ENCODE measurements at places on chromosomes 5 and 9. TPM values are rescaled to one million over a fixed set of nuclear protein-coding genes. Genes with fewer than 3 reads are reported as not detected.
A peak's percentile ranks its signal among the peaks of the same experiment; 100 is the strongest.

- no peak for DNase-seq
These were observed 10.6 kb downstream of the PTGR1 start for GRCh38 chr9:111588846-111589245.

- no peak for DNase-seq
These were observed 984.4 kb upstream of the WWC1 start for GRCh38 chr5:167307042-167307441.

RLN2 gene
- total RNA-seq: 4.5 TPM

GRCh38 chr5:67246108-67246507, 49.5 kb upstream of the CD180 start:
- DNase-seq: no peak

IL13 gene
- 0.44 TPM for total RNA-seq

- peak; percentile 10 for DNase-seq
These were observed 995 bp downstream of the IPPK start for GRCh38 chr9:92668746-92669526.

DNA sequence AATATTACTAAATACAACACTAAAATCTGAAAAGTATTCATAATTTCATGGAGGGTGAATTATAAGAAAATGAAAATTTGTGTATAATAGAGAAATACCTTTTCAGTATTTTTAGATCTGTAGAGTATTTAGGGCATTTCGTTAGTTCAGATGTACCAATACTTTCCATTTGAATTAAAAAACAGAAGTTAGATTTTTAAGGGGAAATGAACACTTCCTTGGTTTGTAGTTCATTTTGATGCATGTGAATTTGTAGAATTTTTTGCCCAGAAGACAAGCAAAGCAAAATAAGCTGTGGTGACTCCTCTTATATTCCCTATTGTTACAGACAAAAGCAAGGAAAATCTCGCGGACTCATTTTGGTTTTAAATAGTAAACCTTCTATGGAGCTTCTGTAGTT, 209.0 kb upstream of the RPS23 start:
- DNase-seq: no peak

- DNase-seq: no peak
These were observed 280.8 kb downstream of the SLIT3 start for GRCh38 chr5:169020102-169020501.

- DNase-seq: no peak
These were observed 632.9 kb upstream of the TLE4 start for GRCh38 chr9:78938821-78939220.

DNA sequence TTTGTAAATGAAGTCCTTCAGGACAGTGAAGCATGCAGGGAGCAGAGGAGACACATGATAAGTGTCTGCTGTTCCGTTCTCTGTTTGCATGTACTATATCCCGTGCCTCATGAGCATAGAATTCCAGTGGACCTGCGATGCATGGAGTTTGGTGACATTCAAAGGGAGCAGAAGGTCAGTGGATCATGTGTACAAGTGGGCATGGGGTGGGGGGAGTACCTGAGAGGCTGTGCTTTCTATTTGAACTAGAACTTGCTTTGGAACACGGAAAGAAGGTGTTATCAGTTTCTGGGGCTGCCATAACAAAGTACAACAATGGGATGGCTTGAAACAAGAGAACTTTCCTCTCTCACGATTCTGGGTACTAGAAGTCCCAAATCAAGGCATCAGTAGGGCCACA, 5.1 kb upstream of the CCNJL start:
- no peak for DNase-seq

- DNase-seq: no peak
These were observed 427.4 kb downstream of the CETN3 start for GRCh38 chr5:89981878-89982773.

GRCh38 chr9:124790301-124790700, 13.4 kb downstream of the OLFML2A start:
- no peak for DNase-seq

DNA sequence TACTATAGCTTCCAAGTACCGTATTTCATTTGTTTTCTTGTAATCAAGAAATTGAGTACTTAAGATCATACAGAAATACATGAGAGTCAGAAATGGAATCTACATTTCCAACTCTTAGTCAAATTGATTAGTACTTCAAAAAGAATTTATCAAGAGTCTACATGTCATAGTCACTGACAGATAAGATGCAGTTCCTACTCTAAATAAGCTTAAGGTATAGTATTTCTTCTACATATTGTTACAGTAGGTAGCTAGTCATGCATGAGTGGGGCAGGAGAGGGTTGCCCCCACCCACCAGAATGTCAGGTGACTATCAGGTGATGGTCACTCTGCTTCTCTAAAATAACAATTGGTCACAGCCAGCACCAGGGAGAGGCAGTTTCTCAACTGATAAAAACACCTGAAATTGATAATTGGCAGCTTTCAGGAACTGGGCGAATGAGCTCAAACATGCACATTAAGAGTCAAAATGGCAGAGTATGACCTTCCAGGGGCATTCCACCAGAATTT, 2.9 kb downstream of the BAAT start:
- DNase-seq: no peak

TNFSF15 gene
- total RNA-seq: not detected

GRCh38 chr9:70428781-70429180, 14.3 kb upstream of the KLF9 start:
- no peak for DNase-seq

GRCh38 chr5:92459654-92460053, 1076.5 kb upstream of the ARRDC3 start:
- no peak for DNase-seq

C5orf58 gene
- total RNA-seq: not detected

RAI14 gene
- 0.96 TPM for total RNA-seq

GRCh38 chr9:72154468-72155285, 5.4 kb downstream of the GDA start:
- no peak for DNase-seq

GRCh38 chr9:9893837-9894236, 719.0 kb downstream of the PTPRD start:
- DNase-seq: no peak

IRF1 gene
- total RNA-seq: 859 TPM

GRCh38 chr5:139837711-139838380, 42.2 kb downstream of the PSD2 start:
- no peak for DNase-seq

SPATA31C1 gene
- not detected for total RNA-seq

- DNase-seq: no peak
These were observed 4.9 kb upstream of the RAPGEF1 start for GRCh38 chr9:131744720-131745201.

GRCh38 chr9:26781906-26782305, 110.7 kb downstream of the CAAP1 start:
- DNase-seq: no peak

LNPEP gene
- total RNA-seq: 102 TPM

DNA sequence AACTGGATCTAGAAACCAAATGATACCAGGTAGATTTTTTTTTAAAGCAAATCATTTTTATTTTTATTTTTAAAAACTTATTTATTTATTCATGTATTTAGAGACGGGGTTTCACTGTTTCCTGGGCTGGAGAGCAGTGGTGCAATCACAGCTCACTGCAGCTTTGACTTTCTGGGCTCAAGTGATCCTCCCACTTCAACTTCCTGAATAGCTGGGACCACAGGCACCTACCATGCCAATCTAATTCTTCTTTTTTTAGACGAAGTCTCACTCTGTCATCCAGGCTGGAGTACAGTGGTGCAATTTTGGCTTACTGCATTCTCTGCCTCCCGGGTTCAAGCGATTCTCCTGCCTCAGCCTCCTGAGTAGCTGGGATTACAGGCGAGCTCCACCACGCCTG, 41.3 kb upstream of the CDK20 start:
- DNase-seq: no peak

CDHR2 gene
- total RNA-seq: 3.1 TPM

CRHBP gene
- total RNA-seq: 1.1 TPM

- DNase-seq: no peak
These were observed 375.9 kb downstream of the ANXA1 start for GRCh38 chr9:73527521-73527920.

DNA sequence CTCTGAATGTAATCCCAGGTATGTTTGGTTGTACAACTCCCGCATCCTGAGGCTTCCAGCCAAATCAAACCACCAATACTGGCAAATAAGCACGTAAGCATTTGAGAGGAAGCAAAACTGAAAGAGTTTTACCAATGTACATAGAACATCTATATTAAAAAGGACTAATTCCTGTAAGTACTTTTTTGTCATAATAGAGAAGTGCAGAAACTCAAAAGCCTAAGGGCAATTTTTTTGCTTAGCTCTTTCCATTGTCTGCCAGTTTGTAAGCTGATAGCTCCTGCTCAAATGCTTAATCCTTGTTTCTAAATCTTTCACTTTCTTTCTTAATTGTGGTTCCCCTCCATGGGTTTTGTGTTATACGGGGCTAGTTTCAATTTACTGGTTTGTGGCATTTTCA, 1151.8 kb downstream of the CDH12 start:
- no peak for DNase-seq

DNA sequence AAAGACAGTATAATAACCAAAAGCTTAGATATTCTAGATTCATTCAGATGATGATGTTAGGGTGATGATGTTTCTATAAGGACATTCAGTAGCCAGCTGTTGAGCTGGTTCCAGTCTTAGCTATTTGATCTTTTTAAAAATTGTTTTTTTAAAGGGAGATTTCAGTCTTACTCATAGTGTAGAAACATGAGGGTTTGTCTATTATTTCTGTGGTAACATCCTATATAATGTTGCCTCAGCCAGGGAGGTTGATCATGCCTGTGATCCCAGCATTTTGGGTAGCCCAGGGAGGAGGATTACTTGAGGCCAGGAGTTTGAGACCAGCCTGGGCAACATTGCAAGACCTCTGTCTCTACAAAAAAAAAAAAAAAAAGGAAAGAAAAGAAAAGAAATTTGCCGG, 167.8 kb downstream of the DOCK2 start:
- DNase-seq: no peak

- no peak for DNase-seq
These were observed 308.9 kb downstream of the MLLT3 start for GRCh38 chr9:20313415-20313814.

GRCh38 chr5:126007841-126008240, 415.4 kb upstream of the GRAMD2B start:
- DNase-seq: no peak

MZB1 gene
- 6.4 TPM for total RNA-seq

DNA sequence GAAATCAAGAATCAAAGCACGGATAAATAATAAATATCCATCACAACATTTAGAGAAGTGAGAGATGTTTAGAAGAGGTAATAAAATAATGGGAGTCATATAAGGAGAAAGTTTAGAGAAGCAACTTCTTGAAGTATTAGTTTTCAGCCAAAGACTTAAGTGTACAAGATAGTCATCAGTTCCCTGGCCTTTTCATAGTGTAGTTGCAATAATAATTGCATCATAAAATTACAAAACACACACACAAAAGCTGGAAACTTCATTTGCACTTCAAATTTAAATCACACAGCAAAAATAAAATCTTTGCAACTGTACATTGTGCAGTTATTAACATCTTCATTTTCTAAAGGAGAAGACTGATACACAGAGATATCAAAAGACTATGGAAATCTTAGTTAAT, 319.1 kb upstream of the RGMB start:
- DNase-seq: no peak

GRCh38 chr9:81833563-81834345, 94.5 kb upstream of the SPATA31D4 start:
- no peak for DNase-seq

DNA sequence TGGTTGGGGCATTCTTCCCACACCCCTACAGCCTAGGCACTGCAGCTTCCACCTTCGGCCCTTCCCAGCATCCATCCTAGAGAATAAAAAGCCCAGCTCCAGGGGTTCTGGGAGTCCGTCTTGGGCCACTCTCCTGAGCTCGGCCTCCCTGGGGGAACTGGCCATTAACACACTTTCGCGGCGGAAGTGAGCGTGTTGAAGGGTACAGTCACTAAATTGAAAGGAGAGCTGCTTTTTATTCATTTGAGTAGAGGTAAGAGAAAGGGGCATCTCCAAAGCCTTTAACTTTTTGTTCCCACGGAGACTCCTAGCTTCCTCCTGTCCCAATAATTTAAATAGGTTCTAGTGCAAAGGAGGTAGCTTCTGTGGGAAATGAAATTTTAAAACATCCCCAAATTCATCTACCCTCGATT, 31.0 kb upstream of the NFIB start:
- DNase-seq: no peak

DNA sequence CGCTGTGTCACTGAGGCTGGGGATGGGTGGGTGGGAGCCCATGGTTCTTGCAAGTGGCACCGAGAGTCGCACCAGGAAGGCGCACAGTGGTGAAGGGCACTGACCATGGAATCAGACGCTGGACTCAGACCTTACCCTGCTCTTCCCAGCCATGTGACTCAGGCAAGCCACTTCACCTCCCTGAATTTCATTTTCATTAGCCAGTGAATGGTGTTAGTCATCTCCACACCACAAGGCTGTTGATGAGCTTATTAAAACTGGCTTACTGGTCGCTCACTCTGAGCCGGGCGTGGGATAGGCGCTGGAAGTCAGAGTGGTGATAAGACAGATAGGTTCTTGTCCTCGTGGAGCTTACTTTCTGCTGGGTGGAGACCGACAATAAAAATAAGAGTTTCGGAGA, 25.1 kb downstream of the FGF18 start:
- no peak for DNase-seq

- DNase-seq: no peak
These were observed 12.5 kb downstream of the ARHGEF28 start for GRCh38 chr5:73638344-73639095.

DNA sequence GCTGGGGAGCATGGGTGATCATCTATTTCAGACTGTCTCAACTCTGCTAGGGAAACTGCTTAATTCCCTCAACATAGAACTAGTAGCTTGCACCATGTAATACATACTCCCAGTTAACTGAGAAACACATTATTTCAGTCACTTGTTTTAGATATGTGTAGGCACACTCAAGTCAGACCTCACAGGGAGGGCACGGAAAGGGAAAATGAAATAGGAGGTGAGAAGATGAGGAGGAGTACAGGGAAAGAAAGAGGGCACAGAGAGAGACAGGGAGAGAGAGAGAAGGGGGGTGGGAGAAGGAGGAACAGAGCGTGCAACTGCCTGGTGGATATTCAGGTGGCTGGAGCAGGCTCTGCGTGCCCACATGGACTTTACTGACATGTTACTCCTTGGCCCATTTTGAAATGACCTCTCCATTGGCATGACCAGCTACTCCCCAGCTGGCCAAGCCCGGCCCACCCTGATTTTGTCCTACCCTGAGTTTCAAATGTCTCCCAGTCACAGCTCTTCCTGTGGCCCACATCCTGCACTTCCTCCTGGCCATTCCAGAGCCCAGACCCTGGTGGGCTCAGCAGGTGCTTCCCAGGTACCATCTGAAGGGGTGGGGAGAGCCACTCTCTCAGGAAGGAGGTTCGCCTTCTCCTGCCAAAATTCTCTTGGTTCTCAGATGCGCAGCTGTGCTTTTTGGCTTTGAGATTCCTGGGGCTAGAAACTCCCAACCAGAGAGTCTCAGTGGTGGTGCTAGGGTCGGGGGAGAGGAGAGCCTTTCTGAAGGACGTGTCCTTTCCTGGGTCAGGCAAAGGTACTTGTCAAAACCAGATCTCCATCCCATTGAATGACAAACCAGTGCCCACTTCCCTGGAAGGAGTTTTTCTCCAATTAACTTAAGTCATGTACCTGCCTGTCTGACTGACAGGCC, 229.4 kb downstream of the FSTL4 start:
- no peak for DNase-seq

GRCh38 chr5:171706736-171707441, 78.7 kb upstream of the SMIM23 start:
- no peak for DNase-seq

All from T-cell (primary cell).